Memory B cell (primary cell): ENCODE measurements at places on chromosomes 1 and 21.
A peak's percentile ranks its signal among the peaks of the same experiment; 100 is the strongest.

DNA sequence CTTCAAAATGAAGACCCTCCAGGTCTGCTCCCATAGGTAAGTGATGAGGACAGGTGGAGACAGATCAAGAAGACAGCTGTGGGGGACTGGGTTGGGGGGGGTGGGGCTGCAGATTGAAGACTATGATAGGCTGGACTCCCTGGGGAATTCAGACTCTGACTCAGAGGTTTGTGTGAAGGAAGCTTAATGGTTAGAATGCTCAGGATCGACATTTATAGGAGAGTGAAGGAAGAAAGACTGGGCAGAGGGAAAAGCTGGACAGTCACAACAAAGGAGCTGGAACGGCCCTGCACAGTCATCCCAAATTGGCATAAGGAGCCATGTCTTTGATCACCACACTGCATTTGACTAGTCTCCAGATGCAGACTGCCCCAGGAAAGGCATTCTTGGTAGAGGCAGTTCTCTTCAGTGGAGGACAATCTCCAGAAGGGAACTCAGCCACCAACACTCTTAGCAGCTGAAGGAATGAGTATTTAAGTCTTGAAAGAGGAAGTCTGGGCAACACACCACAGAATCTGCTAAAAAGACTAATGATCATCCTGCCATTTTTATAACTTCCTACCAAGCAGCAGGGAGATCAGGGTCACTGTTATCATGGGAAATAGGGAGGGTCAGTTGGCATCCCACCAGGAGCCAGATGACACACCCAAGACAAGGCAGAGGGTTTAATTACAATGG is 120.0 kb upstream of the ZC3H11B start:
- H3K27me3 ChIP-seq, result peaks cover 6% of the 10 kb centered on the region
- DNase-seq, result no peak
- no peak overlapping the region for H3K4me3 ChIP-seq
- no peaks in the 10 kb centered on the region for H3K36me3 ChIP-seq
- no peak overlapping the region for H3K27ac ChIP-seq

DNA sequence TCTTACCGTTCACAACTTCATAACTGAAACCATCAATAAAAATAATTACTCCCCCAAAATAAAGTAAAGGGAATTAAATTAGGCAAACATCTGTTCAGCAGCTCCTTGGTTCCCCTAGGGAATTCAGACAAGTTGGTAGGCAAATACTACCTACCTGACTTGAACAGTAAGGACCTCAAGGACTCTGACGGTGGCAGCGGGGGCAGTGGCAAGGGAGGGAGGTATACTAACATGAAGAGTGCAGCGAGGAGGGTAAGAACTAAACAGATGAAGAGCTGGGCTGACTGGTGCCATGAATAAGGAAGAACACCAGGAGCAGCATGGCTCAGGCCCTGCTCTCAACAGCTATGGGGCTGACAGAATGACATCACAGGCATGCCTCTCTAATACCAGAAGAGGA is 33.1 kb downstream of the MTOR start:
- no peaks in the 10 kb centered on the region for H3K27me3 ChIP-seq
- H3K27ac ChIP-seq, result peak overlapping the region; percentile 82
- peaks cover 53% of the 10 kb centered on the region for H3K36me3 ChIP-seq
- peak overlapping the region; percentile 7 for H3K4me3 ChIP-seq
- no peak for DNase-seq

DNA sequence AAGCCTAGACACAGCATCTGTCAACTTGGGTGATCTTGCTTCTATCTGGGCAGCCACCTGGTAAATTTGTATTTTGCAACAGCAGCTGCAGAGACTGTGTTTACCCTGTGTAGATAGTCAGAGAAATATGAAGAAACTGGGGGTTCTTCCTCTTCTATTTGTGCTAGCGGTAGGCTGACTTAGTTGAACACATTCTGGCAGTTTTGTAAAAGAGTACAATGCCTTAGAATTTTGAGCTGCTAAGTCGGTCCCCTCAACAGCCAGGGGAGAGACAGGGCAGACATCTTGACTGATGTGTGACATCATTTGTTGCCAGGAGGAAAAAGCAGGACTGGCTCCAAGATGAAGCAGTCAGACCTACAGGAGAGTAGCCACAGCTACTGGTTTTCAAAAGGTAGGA is 53.7 kb downstream of the KCNJ6 start:
- H3K4me1 ChIP-seq, result peaks cover 3% of the 10 kb centered on the region
- no peak overlapping the region for H3K27ac ChIP-seq
- H3K4me3 ChIP-seq, result no peak overlapping the region
- peaks cover under 1% of the 10 kb centered on the region for H3K27me3 ChIP-seq
- no peak for DNase-seq

GRCh38 chr1:62341615-62342014 is 22.4 kb upstream of the KANK4 start:
- H3K36me3 ChIP-seq, result no peaks in the 10 kb centered on the region
- H3K4me3 ChIP-seq, result no peak overlapping the region
- H3K4me1 ChIP-seq, result no peaks in the 10 kb centered on the region
- DNase-seq, result no peak

GRCh38 chr1:16143005-16143565 is 12.8 kb downstream of the EPHA2 start:
- no peak overlapping the region for H3K4me3 ChIP-seq
- DNase-seq, result no peak
- H3K27ac ChIP-seq, result no peak overlapping the region
- peaks cover 28% of the 10 kb centered on the region for H3K27me3 ChIP-seq

GRCh38 chr1:60088620-60089155 is 15.1 kb upstream of the C1orf87 start:
- H3K4me3 ChIP-seq, result no peak overlapping the region
- H3K27ac ChIP-seq, result no peak overlapping the region
- DNase-seq, result no peak
- peaks cover 5% of the 10 kb centered on the region for H3K27me3 ChIP-seq

GRCh38 chr1:180173952-180174351 is 19.3 kb downstream of the QSOX1 start:
- no peak overlapping the region for H3K27ac ChIP-seq
- H3K27me3 ChIP-seq, result no peaks in the 10 kb centered on the region
- no peak for DNase-seq
- no peaks in the 10 kb centered on the region for H3K4me1 ChIP-seq
- no peaks in the 10 kb centered on the region for H3K36me3 ChIP-seq
